ENCODE measurements at places on chromosomes 12 and 14.

- DNase-seq: no peak
Measured at GRCh38 chr14:72986857-72987256, 40.0 kb downstream of the ZFYVE1 start.

GRCh38 chr12:94182986-94183707 is 34.8 kb downstream of the PLXNC1 start:
- DNase-seq: no peak

GRCh38 chr12:80756875-80757274 is 40.2 kb downstream of the MYF5 start:
- no peak for DNase-seq

- DNase-seq: no peak
Measured at GRCh38 chr14:94320243-94320642, 2.9 kb downstream of the SERPINA6 start.

DNA sequence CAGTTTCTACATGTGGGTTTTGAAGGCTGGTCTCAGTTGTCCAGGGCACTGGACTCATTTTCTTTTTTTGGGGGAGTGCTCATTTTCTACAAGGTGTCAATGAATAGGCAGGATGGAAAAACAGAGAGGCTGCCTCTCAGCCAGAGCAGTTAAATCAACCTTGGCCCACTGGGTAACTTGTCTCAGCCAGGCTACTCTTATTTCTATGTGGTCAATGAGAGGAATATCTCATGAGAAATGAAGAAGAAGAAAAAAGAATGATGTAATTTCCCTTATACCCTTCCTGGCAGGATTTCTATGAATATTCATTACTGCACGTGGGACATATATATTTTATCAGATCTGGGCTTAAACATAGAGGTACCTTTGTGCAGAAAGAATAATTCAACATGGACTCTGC is 155.2 kb upstream of the E2F7 start:
- no peak for DNase-seq

DNA sequence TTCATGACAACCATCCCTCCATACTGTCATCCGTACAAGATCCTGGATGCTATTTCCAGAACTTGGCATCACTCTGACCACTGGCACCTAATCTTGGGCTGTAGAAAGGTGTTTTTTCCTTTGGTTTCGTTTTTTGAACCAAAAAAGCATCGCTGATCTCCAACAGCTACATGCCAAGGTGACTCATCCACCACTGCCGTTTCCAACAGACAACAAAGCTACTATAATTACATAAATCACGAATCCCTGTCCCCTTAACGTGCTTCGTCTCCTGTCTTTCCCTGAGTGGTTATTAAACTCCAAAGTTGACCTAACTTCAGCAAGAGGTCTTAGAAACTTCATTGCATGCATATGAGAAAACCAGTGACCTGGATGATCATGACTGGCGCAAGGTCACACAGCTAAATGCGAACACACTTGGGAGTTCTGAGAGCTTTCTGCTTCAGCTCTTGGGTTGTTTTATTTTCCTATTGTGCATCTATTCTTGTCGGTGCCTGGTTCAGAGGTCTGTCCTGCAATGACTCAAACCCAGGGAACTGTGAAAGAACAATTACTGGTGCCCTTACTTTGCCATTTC is 99.9 kb downstream of the PPM1H start:
- DNase-seq: peak; percentile 54

DNA sequence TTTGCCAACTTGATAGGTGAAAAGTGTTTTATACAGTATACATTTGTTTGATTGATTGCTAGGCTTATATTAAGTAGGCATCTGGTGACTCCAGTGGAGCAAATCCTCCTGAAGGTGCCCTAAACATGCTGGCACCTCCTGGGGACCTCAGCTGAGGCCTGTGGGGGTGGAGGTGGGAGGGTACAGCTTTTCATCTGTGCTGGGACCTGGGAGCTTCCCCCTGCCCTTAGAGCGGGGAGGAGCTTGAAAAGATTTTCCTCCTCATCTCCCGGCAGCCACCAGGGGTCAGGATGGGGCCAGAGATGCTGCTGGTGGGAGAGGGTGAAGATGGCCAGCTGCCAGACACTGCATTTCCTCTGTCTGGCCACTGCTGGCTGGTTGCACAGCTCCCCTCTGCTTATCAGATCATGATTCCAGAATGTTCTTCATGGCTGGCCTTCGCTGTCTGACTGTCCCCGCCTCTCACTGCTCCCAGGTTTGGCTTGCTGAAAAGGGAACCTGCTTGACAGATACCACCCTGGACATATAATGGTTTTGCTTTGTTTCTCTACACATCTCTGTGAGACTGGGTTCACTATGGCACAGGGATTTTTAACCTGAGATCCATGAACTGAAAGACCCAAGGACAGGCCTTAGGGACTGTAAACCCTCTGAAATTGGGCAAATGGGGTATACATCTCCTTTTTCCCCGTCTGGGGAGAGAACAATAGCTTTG is 10.5 kb upstream of the JPH4 start:
- peak; percentile 92 for DNase-seq

DNA sequence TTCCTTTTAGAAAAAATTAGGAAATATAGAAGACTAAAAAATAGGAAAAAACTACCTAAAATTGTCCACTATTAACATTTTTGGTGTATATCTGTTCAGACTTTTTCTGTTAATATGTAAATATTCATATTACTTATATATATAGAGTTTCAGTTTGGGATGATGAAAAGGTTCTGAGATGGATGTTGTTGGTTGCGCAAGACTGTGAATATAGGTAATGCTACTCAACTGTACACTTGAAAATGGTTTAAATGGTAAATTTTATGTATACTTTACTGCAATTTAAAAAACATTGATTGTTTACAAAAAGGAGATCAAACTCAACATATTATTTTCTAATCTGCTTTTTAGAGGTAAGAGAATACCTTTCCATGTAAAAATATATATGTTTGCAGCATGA is 200.9 kb downstream of the RAD51B start:
- no peak for DNase-seq

DNA sequence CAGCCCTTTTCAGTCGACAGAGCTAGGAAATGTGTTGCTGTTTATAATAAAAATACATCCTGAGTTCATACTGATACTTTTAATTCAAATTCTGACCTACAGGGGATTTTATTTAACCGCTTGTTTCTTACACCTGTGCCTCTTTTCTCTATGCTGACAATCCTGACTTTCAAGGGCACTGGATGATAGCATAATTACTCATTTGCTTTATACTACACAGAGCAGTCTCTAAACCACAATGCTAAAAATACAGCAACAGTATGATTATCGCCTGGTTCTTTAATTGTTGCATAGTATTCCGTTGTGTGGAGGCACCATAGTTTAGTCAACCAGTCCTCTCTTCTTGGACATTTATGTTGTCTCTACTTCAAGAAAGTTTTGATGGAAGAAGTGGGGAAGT is 372.9 kb downstream of the DPF3 start:
- no peak for DNase-seq

DNA sequence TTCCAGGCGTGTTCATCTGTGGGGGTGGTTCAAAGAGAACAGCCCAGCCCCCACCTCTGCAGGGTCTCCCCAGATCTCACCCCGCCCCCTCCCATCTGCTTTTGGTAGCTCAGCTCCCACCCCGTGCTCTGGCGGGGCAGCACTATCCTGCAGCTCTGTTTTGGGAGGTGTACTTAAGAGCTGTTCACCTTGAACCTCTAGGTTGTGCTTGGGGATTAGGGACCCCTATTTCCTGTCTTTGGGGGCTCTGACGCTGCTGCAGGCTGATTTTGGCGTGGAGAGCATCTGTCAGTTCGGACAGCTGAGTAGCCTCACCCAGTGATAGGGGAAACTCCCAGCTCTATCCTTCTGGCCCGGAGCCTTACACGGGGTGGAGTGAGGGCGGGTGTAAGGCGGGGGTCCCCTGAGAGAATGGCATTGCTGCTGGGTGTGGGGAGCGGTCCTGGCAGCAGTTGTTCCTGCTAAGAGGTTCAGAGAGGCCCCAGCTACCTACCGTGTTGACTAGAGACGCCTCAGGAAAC is 765 bp downstream of the TMEM120B start:
- DNase-seq: no peak

DNA sequence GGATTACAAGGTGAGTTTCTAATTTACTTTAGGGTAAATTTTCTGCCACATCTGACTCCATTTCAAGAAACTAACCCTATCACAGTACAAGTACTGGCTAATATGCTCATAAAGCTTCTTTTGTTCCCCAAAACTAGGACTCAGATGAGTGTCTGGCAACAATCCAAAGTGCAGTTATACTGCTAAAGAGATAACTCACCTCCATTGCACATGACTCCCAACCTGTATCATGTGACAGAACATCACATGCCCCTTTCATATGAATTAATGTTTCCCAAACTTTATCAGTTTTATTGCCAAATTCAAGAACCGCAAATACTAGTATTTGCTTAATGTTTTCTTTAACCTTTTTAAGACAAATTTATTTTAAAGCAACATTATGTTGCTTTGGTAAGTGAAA is 3.9 kb upstream of the PPP1R12A start:
- DNase-seq: no peak

DNA sequence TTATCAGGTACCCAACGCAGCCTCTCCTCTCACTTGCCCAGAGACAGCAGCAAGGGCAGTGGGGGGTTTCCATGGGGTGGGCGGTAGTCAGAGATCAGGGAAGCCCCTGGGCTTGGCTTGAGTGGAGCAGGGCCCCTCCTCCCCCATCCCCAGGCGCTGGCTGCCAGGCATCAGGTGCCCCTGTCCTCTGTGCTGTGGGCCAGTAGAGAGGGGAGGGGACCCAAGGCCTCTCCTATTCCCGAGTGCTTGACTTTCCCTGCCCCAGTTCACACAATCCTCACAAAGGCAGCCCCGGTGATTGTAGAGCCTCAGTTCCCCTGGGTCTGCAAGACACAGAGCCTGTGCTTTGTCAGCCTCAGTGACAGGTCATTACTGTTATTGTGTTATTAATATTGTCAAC is 57.7 kb downstream of the MVK start:
- no peak for DNase-seq

DNA sequence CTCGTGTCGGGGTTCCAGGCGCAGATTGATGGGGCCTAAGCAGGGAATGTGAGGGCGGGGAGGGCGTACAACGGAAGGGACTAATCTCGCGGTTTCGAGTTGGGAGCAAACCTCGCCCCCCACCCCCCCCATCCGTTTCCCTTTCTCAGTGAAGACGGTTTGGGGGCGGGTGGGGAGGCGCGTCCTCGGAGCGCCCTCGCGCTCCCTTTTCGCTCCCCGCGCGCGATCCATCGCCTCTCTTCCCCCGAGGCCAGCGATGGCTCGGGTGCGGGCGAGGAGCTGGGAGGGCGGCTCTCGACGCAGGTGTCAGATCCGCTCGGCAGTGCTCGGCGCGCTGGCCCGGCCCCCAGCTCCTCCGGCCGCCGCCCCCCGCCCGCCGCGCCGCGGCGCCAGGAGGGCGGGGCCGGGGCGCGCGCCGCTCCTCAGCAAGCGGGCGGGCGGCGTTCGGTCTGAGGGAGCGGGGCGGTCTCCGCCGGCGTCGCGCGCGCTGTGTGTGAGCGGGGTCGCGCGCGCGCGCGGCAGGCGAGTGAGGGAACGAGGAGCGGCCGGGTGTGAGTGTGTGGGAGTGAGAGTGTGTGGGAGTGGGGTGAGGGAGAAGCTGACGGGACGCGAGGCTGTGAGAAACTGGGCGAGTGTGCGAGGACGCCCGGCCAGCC is at the start of gene RIMKLB:
TSS of gene RIMKLB (plus strand) at position 516 of the 656 bp plus-strand sequence. CDS start 15,876 bp downstream, outside the sequence.
- DNase-seq: peak; percentile 95

DNA sequence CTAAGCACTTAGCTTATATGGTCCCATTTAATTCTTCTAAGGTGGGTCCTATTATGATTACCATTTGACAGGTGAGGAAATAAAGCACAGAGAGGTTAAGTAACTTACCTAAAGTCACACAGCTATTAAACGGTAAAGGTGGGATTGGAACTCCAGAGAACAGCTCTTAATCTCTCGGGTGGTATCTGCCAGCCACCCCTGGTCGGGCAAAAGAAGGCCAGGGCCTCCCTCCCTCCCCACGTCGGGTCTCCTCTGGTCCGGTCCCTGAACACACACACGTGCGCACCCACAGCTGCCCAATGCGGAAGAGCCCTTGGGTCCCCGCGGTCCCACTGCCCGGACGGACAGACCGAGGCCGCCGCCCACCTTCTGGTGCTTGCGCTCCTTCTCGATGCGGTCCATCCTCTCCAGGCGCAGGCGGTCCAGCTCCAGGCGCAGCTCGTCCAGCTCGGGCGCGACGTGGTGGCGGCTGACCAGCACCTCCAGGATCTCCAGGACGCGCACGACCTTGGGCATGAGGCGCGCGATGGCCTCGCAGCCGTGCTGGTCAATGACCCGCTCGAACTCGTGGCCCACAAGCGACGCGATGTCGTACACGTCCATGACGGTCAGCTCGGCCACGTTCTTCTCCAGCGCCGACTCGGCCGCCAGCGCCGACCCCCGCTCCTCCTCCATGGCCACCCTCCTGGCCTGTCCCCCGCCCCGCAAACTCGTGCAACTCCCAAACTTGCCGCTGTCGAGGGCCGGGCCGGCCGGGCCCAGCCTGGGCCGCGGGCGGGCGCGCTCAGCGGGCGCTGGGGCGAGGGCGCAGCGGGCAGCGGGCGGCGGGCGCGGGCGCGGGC is 490 bp downstream of the RILPL1 start:
- DNase-seq: peak; percentile 72

GRCh38 chr14:104121142-104121541 is 17.2 kb upstream of the KIF26A start:
- no peak for DNase-seq

DNA sequence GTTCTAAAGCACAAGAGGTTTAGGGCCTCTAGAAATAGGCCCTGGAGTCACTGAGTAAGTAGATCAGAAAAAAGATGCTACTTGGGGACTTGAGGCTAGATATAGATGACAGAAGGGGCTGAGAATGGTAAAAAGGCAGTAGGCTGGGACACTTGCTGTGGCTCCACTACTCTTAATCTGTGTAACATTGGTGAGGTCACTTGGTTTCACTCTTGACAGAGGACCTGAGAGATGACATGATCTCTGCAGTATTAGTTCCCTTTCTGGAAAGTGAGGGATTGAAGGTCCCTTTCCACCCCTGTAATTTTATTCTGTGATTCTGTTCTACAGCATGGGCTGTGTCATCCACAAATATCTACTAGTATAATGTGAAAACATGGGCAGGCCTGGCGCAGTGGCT is 39.7 kb downstream of the MAPKAPK5 start:
- DNase-seq: no peak

DNA sequence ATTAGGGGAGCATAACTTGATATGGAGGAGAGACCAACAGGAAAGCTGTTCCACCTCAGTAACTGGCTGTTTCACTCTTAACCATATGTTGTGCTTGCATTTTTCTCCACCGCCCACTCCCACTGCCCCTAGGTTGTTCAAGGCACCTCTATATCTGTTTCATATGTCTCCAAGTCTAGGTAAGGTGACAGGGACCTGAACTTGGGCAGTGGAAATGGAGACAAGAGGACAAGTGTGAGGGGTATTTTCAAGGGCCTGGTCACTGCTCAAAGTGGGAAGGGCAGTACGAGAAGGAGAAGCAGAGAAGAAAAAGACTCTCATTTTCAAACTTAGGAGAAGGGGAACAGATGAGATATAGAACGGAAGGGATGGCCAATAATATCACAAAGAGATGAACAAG is 3.1 kb downstream of the SLC38A1 start:
- no peak for DNase-seq

All from urothelium cell line (cell line).